ENCODE measurements at places on chromosomes 3 and 15.

- no peak for DNase-seq
Observed at GRCh38 chr3:143234526-143234925, 115.0 kb downstream of the CHST2 start.

DNA sequence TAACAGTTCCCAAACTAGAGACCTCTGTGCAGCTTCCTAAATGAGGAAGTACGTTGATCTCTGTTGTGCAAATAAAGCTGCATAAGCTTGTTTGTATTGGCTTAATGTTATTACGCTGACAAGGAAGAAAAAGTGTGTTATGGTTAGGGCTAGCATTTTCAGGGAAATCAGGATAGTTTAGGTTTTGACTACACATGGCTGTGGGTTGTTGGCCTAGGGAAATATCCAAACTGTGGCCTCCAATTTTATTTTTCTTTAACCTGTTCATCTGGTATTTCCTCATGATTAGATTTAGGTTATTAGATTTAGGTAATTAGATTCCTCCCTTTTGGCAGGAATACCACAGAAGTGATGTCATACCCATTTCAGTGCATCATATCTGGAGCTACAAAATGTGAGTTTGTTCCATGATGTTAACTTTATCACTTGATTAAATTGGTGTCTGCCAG is 8.7 kb upstream of the MCCC1 start:
- DNase-seq = no peak

- DNase-seq = peak; percentile 69
Observed at GRCh38 chr3:124893526-124893925, 6.4 kb upstream of the ITGB5 start.

- DNase-seq = no peak
Observed at GRCh38 chr3:122598556-122598955, 21.1 kb downstream of the PARP15 start.

DNA sequence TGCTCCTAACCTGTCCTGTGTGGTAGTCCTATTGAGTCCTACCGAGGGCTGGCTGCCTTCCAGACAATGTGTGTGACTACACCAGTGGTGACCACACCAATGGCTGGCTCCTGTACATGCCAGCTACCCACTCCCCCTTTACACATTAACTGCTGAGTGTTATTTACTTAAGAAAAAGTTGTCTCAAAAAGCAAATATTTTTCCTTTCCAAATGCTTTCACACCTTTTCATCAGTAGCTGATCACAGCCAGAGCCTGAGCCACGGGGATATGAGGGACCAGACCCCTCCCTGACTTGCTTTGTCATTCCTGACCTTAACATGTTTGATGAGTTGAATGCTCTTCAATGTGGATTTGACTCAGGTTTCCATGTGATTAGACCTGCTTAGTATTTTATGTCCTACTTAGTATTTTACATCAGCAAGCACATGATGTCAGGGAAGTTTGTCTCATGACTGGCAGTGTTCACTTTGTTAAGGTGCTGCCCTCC is 29.6 kb upstream of the GREM1 start:
- no peak for DNase-seq

Measured in sigmoid colon (tissue), 7 donors.